Activated CD4-positive, CD25-positive, alpha-beta regulatory T cell treated with anti-CD3 and anti-CD28 coated beads, Interleukin-2, amount 50 U/mL, for 16 hours (primary cell): ENCODE measurements at places on chromosomes 5 and 9.

- no peak for DNase-seq
Measured at GRCh38 chr5:134570886-134571285, 45.4 kb downstream of the JADE2 start.

GRCh38 chr5:77768978-77769377 lies 7.2 kb downstream of the TBCA start:
- no peak for DNase-seq

DNA sequence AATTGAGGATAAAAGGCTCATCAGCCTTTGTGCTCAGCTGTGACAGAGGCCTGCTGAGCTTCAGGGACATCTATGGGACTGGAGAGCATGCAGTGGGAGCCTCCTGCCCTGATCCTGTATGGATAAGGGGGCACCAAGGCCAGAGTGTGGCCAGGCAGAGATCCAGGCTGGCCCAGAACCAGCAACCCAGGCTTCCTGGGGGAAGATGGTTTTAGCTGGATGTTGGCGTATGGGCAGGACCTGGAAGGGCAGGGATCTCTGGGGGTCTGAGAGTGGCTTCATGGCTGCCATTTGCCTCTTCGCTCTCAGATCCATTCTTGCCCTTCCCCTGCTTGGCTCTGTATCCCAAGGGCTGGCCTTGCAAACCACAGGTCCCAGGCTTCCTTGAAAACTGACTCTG lies 169.9 kb downstream of the MACROH2A1 start:
- no peak for DNase-seq

- no peak for DNase-seq
Measured at GRCh38 chr9:137385061-137385655, 37.8 kb downstream of the EXD3 start.

DNA sequence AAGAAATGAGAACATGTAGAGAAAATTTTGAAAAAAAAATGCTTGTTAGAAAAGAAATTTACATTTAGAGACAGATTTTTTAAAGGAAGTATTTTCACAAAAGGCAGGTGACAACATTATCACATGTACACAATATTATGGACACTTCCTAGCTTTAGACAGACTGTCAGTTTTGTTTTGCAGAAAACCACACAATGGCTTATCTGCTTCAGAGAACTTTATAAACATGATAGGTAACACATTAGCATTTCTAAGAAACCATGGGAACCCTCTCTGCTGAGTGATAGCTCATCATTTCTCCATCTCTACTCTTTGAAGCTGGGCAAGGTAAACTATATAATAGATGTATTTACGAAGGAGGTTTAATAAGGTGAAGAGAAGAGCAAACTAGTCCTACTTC lies 25.6 kb downstream of the POU5F2 start:
- no peak for DNase-seq

- no peak for DNase-seq
Measured at GRCh38 chr9:125166762-125167161, 22.8 kb downstream of the PPP6C start.

DNA sequence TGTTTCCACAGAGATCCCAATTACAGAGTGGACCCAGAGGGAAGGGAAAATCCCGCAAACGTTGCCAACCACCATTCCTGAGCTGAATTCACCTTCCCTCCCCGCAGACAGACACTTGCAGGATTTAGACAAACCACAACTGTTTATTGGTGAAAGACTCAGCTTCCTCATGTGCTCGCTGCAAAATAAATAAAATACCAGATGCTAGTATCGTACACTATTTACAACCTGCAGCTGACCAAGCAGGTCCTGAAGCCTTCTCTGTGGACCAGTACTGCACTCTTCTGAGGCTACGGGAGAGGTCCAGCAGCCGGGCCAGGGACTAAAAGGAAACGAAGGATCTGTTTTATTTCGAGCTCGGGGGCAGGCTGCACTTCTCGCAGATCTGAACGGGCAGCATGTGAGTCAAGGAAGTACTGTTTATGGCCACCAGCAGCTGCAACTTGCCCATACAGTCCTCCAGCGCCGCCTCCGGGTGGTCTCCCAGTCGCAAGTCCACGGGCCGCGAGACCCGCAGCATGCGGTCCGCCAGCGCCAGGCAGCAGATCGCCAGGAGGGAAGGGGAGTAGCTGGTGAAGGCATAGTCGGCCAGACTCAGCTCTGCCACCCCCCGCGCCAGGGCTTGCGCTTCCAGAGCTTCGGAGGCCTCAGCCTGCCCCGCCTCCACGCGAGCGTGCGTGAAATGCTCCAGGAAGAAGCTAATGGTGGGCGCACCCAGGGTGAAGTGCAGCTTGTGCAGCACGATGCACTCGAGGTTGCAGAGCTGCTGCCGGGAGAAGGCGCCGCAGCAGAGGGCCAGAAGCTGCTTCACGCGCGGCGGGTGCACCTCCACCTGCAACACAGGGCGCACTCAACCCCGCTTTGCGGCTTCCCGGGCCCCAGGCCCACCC lies 2.1 kb downstream of the CCNO start:
- no peak for DNase-seq

DNA sequence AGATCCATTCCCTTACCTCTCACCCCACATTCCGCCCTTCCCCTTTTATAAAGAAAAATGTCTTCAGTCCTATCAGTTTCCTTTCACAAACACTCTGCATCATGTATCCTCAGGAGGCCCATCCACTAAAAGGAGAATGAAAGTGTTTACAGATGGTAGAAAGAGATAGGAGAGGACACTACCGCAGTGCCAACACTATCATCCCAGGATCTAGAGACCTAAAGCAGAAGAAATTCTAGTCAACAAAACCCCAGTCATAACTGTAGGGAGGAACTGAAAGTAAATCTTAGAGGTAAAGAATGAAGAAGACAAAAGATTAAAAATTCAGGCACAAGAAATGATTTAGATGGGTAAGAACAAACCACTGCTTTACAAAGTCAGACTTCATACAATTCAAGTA lies 114.1 kb downstream of the MLLT3 start:
- DNase-seq = no peak

DNA sequence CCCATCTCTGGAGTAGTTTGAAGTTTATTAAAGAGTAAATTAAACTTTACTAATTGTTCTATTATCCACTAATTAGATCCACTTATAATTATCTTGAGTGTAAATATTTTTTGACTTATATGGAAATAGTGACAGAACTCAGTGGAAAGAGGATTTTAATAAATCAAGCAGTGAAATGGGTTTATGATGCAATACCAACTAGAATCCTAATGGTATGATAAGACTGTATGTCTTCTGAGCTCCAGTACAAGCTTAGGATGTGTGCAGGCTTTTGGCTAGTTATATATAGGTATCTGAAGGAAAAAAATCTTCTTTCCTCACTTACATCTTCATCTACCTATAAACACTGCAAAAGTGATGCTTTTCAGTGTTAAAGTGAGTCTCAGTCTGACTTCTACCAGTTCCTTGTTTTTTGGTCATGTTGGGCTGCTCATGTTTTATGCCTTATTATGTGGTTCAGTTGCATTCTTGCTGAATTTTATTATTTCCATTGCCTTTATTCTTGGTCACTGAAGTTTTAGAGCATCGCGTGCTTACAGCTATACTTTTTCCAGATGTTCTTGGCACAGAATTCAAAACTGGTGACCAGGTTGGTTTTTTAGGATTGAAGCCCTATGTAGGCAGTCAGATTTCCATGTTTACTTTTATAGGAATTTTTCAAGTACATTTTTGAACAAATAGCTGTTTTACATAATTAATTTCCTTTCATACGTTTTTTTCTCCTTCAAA lies 30.5 kb downstream of the XRCC4 start:
- DNase-seq = no peak
